ENCODE measurements at places on chromosomes 4 and X. TPM values are rescaled to one million over a fixed set of nuclear protein-coding genes. Genes with fewer than 3 reads are reported as not detected.

STPG2 gene
- total RNA-seq = 0.13 TPM

NPY1R gene
- total RNA-seq = 0.13 TPM

TSPAN7 gene
- 12.0 TPM for total RNA-seq

TBC1D8B gene
- total RNA-seq = 10.4 TPM

SHROOM3 gene
- 10.2 TPM for total RNA-seq

NEIL3 gene
- 14.1 TPM for total RNA-seq

ODAPH gene
- total RNA-seq = not detected

MTCP1 gene
- 2.3 TPM for total RNA-seq

TLR3 gene
- total RNA-seq = 7.5 TPM

UGT2B15 gene
- not detected for total RNA-seq

TCEAL3 gene
- total RNA-seq = 9.8 TPM

GAGE2A gene
- total RNA-seq = not detected

FATE1 gene
- not detected for total RNA-seq

GYG2 gene
- 0.14 TPM for total RNA-seq

THAP6 gene
- total RNA-seq = 11.6 TPM

CCDC158 gene
- not detected for total RNA-seq

TKTL2 gene
- not detected for total RNA-seq

PRICKLE3 gene
- total RNA-seq = 4.8 TPM

TMPRSS11B gene
- total RNA-seq = not detected

EXOC1L gene
- total RNA-seq = not detected

HNRNPD gene
- total RNA-seq = 97.1 TPM

PLK4 gene
- 31.9 TPM for total RNA-seq

CWH43 gene
- not detected for total RNA-seq
